Foreskin keratinocyte (primary cell): ENCODE measurements at places on chromosomes 6 and 20. TPM values are rescaled to one million over a fixed set of nuclear protein-coding genes. Genes with fewer than 3 reads are reported as not detected.
A peak's percentile ranks its signal among the peaks of the same experiment; 100 is the strongest.

Gene RIMS1
- total RNA-seq: not detected in 2 replicates

DNA sequence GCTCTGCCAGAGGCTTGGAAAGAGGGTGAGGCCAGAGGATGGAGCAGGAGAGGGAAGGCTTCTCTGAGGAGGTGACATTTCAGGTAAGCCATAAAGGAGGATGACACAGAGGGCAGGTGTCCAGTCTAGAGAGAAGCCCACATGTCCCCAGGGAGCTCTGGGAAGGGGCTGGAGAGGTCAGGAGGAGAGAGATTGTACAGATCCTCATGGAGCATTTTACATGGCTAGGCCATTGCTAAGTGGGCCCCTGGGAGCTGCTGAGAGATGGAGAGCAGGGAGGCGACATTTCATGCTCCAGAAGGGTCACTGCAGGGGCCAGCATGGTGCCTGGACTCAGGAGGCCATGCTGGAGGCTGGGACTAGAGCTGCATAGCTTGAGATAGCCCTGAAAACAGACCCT lies 124.5 kb downstream of the TOX2 start:
- DNase-seq: no peak

GRCh38 chr6:104710543-104711335 lies 149.0 kb downstream of the HACE1 start:
- no peak for DNase-seq

GRCh38 chr6:135503703-135504475 lies 6.3 kb upstream of the AHI1 start:
- peak; percentile 13 for DNase-seq
